Stimulated activated CD8-positive, alpha-beta memory T cell treated with anti-CD3 and anti-CD28 coated beads, Interleukin-15, amount 100 ng/mL, for 4 hours (primary cell): ENCODE measurements at places on chromosomes 6 and 20.

GRCh38 chr6:13260101-13260598 is 68.2 kb downstream of the TBC1D7 start:
- DNase-seq, result no peak

DNA sequence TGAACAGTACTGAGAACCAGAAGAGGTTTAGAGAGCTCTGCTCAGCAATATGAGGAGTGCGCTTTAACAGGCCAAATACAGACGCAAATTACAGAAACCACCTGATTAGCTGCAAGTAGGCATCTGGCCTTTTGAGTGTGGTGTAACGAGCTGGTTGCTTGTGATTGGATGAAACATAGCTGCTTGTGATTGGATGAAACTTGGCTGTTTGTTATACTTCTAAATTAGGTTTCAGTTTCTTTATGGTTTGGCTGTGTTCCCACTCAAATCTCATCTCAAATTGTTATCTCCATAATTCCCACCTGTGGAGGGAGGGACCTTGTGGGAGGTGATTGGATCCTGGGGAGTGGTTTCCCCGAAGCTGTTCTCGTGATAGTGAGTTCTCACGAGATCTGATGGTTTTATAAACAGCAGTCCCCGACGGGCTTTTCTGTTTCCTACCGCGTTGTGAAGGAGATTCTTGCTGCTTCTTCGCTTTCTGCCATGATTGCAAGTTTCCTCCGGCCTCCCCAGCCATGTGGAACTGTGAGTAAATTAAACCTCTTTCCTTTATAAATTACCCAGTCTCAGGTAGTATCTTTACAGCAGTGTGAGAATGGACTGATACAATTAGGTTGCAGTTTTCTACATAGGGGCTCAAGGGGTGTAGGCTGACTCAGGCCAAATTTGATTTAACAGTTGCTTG is 655.9 kb upstream of the MAN1A1 start:
- DNase-seq, result no peak

DNA sequence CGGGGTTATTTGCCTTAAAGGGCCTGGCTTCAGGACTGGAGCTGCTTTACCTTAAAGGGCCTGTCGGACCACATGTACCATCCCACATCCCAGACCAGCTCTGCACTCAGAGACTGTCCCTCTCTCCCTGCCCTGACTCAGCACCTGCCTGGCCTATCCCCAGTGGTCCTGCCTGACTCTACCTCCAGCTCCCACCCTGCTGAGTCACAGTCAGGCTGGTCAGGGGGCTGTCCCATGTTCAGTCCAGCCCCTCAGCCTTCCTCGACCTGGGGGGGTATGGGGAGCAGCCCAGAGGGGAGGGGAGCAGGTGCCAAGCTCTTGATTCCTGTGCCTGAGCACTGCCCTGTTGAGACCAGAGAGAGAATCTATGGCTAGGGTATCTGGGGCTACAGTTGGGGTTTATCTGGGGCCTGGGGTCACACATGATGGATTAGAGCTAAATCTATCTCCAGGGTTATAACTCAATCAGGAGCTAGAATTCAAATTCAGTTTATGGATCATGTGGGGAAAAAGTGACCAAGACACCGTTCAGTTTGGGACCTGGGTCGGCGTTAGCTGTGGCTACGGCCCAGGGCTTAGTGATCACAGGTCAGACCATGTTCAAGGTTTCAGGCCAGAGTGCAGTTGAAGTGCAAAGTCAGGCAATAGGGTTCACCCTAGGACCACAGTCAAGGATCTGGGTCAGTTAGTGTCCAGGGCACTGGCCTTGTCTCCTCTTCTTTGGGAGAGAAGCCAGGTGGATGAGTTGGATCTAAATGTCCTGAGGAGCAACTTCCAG is 9.4 kb upstream of the TRIB3 start:
- DNase-seq, result no peak

GRCh38 chr20:51654060-51654459 is 111.5 kb upstream of the NFATC2 start:
- no peak for DNase-seq

DNA sequence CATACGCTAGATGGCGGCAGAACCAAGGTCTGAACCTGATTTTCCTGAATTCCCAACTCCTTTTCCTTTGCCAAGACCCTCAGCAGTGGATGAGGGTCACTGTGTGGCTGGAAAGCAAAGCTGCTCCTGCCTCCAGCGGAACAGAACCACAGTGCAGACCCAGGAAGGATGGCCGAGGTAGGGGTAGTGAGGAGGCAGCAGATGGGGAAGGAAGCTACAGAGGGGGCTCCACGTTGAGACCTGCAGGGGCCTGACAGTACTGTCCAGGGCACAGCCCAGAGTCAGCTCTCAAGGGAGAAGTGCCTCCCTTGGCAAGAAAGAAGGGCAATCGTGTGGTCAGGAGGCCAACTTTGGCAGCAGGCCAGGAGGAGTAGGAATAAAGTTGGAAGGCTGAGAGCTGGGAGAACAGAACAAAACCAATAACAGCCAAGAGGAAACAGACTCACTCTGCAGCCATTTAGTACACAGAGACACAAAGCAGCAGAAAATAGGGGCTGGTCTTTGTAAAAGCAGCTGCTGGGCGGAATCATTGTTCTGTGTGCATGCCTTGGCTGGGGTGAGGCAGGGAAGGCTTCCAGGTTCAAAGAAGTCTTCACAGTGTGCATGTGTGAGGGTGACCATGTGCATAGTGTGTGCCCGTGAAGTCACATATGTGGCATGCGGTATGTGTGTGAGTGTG is 3.1 kb downstream of the GABRR2 start:
- no peak for DNase-seq
